ENCODE measurements at places on chromosomes 7 and 10. TPM values are rescaled to one million over a fixed set of nuclear protein-coding genes. Genes with fewer than 3 reads are reported as not detected.

DNA sequence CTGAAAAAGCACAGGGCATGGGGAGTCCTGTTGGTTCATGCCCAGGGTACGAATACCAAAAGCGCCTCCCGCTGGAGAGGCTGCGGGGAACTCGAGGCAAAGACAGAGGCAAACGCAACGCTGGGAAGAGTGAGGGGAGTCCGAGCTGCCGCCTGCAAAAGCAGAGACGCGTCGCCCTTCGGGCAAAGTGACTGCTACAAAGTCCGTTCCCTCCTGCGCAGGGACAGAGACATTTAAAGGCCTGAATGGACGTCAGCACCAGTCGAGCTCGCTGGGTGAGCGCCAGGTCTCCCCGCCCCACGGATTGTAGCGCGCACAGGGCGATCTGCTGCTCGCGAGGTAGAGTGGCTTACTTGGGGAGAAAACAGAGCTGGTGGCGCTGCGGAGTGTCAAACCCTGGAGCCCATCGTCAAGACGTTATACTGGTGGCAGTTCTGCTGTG, 732.8 kb downstream of the ZWINT start:
- DNase-seq = no peak

GRCh38 chr10:35462491-35462934, 126.2 kb downstream of the CCNY start:
- DNase-seq = no peak

GRCh38 chr7:979886-980571, 3.0 kb upstream of the CYP2W1 start:
- DNase-seq = peak; percentile 13

- no peak for DNase-seq
These were observed 257.7 kb upstream of the SP8 start for GRCh38 chr7:21044384-21044783.

DNA sequence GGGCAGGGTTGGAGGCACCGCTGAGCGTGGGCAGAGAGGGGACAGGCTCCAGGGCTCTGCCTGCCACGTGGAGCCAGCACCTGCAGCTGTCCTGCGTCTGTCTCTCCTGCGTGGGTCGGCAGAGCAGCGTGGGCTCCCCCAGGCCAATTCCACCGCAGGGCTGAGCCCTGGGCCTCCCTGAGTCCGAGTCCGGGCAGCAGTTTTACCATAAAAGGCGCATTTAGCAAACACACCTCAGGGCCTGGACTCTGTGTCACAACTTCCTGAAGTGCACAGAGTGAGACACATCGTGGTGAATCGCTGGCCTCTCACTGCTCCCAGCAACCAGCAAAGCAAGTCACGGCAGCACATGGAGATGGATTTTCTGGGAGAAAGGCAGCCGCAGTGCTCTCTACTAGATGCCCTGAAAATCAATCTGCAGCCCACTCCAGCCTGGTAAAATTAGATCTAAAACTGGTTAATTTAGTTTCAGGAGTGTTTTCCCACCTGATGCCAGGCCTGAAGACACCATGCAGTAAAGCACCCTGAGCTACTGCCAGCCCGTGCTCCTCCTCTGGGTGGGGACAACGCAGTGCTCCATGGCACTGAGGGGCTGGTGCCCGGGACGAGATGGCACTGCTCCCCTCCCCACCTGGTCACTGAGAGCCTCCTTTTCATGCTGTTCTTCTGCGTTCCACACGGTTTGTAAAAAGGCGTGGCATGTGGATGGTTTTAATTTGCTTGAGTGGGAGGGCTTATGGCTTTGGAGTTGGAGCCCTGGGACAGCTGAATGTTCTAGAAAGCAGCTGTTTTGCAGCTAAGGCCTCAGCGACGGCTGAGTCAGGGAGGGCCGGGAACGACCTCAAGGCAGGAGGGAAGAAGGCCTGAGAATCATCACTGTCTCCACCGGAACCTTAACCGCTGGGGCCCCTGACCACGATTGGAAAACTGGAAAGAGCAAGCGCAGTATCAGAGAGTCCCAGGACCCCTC, 336.9 kb downstream of the ADARB2 start:
- DNase-seq = peak; percentile 64

GRCh38 chr7:16926861-16927260, 45.1 kb upstream of the AGR3 start:
- no peak for DNase-seq

- no peak for DNase-seq
These were observed 31.0 kb downstream of the GPR141 start for GRCh38 chr7:37714606-37715005.

MIOS gene
- total RNA-seq = 39.4 TPM

DGKB gene
- 0.11 TPM for total RNA-seq

MRLN gene
- not detected for total RNA-seq

Measured in Daoy (cell line).